ENCODE measurements at places on chromosomes 7 and 10.
A peak's percentile ranks its signal among the peaks of the same experiment; 100 is the strongest.

- DNase-seq = no peak
These were observed 462.5 kb upstream of the PFKP start for GRCh38 chr10:2604891-2605290.

DNA sequence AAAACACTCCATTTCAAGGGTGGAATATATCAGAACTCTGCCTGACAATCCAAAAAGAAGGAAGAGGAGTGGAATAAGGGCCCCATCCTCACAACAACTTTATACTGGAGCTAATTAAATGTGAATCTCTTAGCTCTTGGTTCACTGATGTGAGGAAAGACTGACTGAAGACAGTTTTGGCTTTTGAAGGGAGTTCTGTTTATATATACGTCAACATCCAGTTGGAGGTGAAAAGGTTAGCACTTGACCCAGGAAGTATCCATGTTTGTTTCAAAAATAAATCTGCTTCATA is 3.0 kb downstream of the HOXA1 start:
- no peak for DNase-seq

DNA sequence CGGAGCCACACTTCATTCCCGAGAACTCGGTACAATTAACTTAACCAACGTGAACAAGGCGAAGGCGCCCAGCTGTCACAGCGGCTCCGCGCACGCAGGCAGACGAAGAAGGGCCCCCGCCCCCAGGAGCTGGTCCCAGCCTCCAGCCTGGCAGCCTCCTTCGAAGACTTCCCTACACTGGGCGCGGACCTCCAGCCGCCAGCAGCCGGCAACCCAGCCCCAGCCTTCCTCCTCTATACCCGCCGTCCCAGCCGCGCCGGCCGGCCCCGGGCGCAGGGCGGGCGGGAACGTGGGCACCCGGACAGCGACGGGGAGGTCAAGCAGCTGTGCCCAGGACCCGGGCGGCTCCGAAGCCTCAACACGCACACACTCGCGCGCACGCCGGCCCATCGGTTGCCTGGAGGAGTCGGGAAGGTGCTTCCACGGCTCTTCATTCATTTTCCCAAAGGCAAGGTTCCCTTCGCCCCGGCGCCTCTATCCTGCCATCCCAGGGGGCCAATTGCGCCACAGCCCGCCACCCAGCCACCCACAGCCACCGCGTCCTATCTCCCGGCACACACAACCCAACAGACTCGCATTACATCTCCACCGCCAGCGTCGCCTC is 1.6 kb downstream of the CHST15 start:
- no peak for DNase-seq

- no peak for DNase-seq
These were observed 163.5 kb upstream of the ZMIZ1 start for GRCh38 chr10:78905015-78905956.

DNA sequence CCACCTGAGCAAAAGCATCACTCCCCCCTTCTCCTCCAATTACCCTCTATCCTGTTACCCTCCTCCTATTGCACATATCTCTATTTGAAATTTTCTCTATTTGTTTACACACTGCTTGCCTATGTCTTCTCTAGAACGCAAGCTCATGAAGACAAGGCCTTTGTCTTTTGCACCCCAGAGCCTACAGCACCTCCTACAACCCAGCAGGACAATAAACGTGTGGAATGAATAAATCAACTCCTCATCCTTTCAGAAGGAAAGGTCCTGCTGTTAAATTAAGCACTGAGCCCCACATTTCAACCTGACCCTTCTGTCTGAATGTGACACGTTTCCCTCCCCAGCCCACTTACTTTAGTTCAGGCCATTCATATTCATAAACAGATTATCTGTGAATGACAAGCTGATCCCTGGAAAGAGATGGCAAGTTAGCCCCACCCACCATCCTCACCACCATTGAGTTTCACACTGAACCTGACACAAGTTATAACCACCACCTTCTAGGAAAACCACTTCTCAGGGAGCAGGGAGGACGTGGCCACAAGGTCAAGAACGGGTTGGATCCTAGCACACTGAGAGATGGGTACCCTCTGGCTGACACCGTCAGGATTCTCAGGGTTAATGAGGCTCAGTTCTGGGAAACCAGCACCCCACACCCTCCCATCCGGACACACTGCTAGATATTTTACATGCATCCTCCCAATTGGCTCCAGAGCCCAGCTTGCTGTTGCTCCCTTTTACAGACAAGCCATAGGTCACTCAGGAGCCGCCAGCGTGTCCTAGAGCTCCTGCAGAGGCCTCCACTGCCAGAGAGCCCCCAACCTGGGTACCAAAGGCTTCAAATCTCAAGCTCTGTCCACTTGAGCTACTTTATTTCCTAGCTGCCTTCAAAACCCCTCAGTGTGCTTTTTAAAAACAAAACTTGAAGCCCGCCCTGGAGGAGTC is 934 bp downstream of the PRTFDC1 start:
- DNase-seq = no peak

GRCh38 chr7:102404005-102404861 is 8.1 kb downstream of the PRKRIP1 start:
- DNase-seq = no peak

DNA sequence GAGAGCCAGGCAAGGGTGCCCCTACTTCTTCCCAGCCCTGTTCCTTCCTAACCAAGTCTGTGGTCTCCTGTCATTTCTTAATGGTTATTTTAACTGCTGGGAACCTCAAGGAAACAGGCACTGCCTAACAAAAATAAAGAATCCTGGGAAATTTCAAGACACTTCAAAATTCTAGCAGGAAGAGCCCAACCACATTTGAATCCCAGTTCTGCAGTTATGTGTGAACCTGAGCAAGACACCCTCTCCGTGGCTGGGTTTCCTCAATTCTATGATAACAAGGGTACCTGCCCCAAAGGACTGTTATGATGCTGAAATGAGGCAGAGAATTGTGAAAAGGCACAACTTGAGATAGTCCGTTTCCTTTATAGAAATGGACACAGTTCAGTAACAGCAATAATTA is 36.2 kb upstream of the DUSP5 start:
- DNase-seq = no peak

- DNase-seq = no peak
These were observed 57.8 kb downstream of the CARD11 start for GRCh38 chr7:2985866-2986265.

GRCh38 chr10:102399217-102400021 is 3.9 kb downstream of the NFKB2 start:
- DNase-seq = peak; percentile 74

GRCh38 chr10:128781637-128782036 is 655.4 kb upstream of the MKI67 start:
- no peak for DNase-seq

DNA sequence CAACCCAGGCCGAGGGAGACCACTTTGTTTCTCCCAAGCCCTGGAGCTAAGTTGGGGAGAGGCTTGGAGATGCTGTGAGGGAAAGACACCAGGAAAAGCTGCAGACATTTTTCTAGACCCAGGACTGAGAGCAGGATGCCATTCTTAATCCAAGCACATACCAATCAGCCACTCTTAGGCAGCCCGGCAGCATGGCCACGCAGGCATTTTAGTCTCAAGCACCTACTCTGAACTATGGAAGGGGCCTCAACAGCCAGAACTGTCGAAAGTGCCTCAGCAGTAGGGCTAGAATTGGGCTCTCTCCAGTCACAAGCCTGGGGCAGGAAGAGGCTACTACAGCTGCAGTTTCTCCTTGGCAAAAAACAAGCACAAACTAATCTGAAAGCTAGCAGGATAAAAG is 57.8 kb downstream of the GCC1 start:
- DNase-seq = no peak

DNA sequence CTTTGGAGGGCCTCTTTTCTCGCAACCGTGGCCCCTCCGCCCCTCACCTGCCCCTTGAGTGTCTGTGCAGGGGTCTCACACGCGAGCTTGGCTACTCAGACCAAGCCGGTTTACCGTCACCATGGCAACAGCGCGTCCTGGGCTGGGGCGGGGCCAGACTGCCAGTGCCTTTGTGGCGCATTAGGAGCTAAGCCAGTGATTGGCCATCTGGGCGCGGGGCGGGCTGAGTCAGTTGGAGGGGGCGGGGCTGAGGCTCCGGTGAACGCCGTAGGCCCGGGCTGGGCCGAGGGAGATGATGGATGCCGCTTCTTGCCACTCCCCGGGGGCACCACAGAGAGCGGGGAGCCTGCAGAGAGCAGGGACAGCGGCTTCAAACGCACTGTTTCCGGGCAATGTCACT is 48.7 kb upstream of the FXYD4 start:
- DNase-seq = peak; percentile 50

GRCh38 chr10:13503745-13504463 is 24.9 kb downstream of the BEND7 start:
- DNase-seq = no peak

DNA sequence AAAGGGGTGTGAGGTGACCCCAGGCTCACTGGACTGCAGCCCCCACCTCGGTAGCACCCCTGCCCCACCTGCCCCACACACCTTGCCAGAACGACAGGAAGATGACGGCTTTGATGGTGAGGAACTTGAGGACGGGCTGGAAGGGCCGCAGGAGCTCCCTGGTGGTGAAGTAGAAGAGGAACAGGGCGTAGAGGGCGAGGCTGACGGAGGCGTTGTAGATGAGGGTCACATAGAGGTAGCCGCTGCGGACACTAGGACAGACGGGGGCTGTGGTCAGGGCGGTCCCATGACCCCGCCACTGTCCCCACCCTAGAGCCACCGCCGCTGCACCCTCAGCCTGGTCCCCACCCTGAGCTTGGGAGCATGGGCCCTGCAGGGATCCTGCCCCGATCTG is 7.6 kb downstream of the TMEM184A start:
- DNase-seq = no peak

- DNase-seq = peak; percentile 62
These were observed 3.7 kb downstream of the ELOVL3 start for GRCh38 chr10:102229810-102230263.

DNA sequence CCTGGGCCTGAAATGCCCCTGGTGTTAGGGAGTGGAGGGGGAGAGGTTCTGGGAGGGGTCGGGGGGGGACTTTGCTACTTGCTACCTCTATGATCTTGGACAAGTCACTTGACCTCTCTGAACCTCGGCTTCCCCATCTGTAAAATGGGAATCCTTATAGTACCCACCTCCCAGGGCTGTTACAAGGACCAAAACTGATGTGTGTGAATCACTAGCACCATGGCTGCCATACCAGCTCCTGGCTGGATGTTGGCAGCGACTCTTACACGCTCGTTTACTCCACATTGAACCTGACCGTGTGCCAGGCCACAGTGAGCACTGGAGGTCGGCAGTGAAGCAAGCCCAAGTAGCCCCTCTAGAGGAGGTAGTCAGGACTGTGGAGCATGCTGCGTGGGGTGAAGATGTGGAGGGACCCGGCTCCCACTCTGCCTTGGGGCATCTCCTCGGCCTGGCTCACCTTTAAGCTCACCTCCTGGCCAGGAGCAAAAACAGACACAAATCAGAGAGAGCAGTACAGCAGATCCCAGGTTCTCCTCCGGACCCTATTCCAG is 28.9 kb downstream of the PPIF start:
- DNase-seq = no peak
